ENCODE measurements at places on chromosomes 6 and 20.
A peak's percentile ranks its signal among the peaks of the same experiment; 100 is the strongest.

DNA sequence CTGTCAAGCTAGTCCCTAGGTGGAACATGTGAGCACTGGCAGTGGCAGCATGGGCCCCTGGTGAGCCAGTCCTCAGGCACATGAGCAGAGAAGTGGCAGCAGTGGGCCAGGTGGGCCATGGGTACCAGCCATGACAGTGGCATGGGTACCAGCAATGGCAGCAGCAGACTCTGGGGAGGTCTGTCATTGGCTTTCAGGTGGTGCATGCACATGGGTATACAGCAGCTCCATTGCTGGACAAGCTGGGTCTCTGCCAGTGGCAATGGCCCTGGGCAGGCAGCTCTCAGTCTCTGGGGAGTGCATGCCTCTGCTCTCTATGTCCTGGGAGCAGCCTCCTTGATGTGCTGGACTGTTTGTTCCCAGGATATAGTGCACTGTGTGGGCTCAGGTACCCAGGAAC, 65.3 kb downstream of the KAT14 start:
- DNase-seq, result no peak

DNA sequence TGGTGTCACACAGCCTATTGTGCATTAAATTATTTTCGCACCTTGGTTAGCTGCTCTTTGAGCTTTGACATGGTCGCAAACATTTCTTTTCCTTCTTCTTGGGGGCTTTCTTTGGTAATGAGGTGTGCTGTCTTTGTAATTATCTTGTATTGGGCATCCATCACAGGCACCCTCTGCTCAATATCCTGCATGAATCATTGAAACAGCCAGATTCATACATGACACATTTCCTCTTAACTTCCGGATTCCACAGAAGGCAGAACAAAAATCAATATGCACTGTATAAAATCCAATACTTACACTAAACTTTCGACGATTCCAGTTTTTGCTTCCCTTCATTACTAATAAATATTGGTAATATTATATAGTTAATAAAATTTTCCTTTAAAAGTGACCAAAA, 175.6 kb downstream of the SYNE1 start:
- DNase-seq, result no peak

DNA sequence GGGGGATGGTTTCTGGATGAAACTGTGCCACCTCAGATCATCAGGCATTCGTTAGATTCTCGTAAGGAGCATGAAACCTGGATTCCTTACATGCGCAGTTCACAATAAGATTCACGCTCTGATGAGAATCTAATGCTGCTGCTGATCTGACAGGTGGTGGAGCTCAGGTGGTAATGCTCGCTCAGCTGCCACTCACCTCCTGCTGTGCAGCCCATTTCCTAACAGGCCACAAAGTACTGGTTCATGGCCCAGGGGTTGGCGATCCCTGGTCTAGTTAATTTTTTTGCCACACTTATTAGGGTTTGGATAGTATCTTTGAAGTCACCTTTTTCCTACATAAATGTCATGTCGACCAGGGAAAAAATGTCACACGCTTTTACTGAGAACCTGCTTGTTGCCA, 96.8 kb upstream of the MLIP start:
- no peak for DNase-seq

GRCh38 chr6:39453241-39453640, 130.7 kb upstream of the KCNK16 start:
- peak; percentile 30 for DNase-seq

- no peak for DNase-seq
Observed at GRCh38 chr6:158255989-158256601, 56.2 kb upstream of the TULP4 start.

GRCh38 chr6:20340068-20340848, 61.4 kb upstream of the E2F3 start:
- no peak for DNase-seq

GRCh38 chr6:42271834-42272805, 54.5 kb upstream of the MRPS10 start:
- DNase-seq, result no peak

- DNase-seq, result no peak
Observed at GRCh38 chr6:125979101-125979500, 7.2 kb upstream of the TRMT11 start.

DNA sequence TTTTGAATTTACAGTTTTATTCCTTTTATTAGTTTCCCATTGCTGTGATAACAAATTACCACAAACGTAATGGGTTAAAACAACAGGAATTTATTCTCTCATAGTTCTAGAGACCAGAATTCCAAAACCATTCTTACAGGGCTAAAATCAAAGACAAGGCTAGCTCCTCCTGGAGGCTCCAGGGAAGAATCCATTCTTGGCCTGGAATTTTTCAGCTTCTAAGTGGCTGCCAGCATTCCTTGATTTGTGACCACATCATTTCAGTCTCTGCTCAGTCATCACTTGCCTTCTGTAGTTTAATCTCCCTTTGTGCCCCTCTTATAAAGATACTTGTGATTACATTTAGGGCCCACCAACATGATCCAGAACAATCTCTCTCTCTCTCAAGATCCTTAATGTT, 897 bp upstream of the SEL1L2 start:
- DNase-seq, result no peak

- DNase-seq, result peak; percentile 95
Observed at GRCh38 chr20:44204156-44204831, 6.3 kb downstream of the OSER1 start.

DNA sequence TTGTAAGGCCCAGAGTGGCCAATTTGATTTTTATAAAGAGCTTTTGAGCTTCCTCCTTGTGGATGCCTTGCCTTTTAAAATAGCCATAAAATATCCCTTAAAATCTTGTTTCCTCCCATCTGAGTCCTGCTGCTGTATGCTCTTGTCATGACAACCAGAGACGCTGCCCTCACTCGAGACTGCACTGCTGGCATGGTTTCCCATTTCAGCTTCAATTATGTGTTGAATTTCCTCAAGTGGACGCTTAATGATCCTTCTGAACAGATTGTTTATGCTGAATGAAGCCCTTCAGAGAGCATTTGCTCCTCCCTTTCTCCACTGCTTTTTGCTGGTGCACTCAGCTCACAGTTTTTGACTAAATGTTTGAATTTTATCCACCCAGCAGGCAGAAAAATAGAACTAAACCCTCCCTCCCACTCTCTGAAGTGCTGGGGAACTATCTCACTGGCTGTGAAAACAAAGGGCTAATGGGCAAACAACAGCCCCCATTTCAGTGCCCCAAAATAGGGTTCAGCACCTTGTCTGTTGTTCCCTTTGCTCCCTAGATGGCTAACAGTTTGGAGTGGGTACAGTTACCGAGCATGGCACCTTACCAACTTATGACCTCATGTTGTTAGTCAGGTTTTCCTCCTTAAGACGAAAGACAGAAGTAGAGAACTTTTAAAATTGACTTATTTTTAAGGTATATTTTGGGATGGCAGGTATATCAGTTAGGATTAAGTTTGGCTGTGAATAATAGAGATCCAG, 45.5 kb upstream of the RNF8 start:
- DNase-seq, result peak; percentile 40

GRCh38 chr6:82033631-82034211, 213.8 kb downstream of the IBTK start:
- peak; percentile 37 for DNase-seq

All from AG10803 (cell line).